ENCODE measurements at places on chromosomes 2 and 18. TPM values are rescaled to one million over a fixed set of nuclear protein-coding genes. Genes with fewer than 3 reads are reported as not detected.

SH3BP4 gene
- total RNA-seq = 33.9 TPM

SH3YL1 gene
- 25.1 TPM for total RNA-seq

SULT1C4 gene
- 7.5 TPM for total RNA-seq

AMER3 gene
- total RNA-seq = not detected

DPY30 gene
- 234 TPM for total RNA-seq

WDR75 gene
- total RNA-seq = 41.1 TPM

EEF1B2 gene
- 231 TPM for total RNA-seq

TMEM178A gene
- total RNA-seq = 0.24 TPM

ERLEC1 gene
- total RNA-seq = 33.9 TPM

MC5R gene
- not detected for total RNA-seq

SLC9A4 gene
- not detected for total RNA-seq

EFEMP1 gene
- 10.0 TPM for total RNA-seq

IL36A gene
- not detected for total RNA-seq

CCDC141 gene
- not detected for total RNA-seq

FBXO41 gene
- total RNA-seq = 0.44 TPM

CPLX4 gene
- total RNA-seq = not detected

EIPR1 gene
- total RNA-seq = 77.2 TPM

MC2R gene
- not detected for total RNA-seq

ANKRD62 gene
- not detected for total RNA-seq

C2orf76 gene
- 16.3 TPM for total RNA-seq

CARF gene
- total RNA-seq = 6.6 TPM

ACVR2A gene
- 3.6 TPM for total RNA-seq

DES gene
- not detected for total RNA-seq

SPAG16 gene
- 38.4 TPM for total RNA-seq

GBX2 gene
- total RNA-seq = 2.9 TPM

PAPOLG gene
- 2.3 TPM for total RNA-seq

FANCL gene
- total RNA-seq = 44.9 TPM

PRSS56 gene
- not detected for total RNA-seq

LCLAT1 gene
- total RNA-seq = 36.0 TPM

SDC1 gene
- 188 TPM for total RNA-seq

SIX3 gene
- not detected for total RNA-seq

SCN9A gene
- 2.2 TPM for total RNA-seq

LIMS3 gene
- total RNA-seq = 0.23 TPM

MRPS9 gene
- 62.6 TPM for total RNA-seq

KCNJ3 gene
- total RNA-seq = not detected

NOTO gene
- total RNA-seq = not detected

ANXA4 gene
- total RNA-seq = 309 TPM

MEIS1 gene
- 2.7 TPM for total RNA-seq

GULP1 gene
- total RNA-seq = 144 TPM

POTEC gene
- not detected for total RNA-seq

FBXO48 gene
- total RNA-seq = 0.52 TPM

CRYGC gene
- not detected for total RNA-seq

TFCP2L1 gene
- total RNA-seq = not detected

CRYGD gene
- not detected for total RNA-seq

LOXHD1 gene
- not detected for total RNA-seq

Measured in Caki2 (cell line).